GM20000 (cell line): ENCODE measurements at places on chromosomes 3 and 15.
A peak's percentile ranks its signal among the peaks of the same experiment; 100 is the strongest.

DNA sequence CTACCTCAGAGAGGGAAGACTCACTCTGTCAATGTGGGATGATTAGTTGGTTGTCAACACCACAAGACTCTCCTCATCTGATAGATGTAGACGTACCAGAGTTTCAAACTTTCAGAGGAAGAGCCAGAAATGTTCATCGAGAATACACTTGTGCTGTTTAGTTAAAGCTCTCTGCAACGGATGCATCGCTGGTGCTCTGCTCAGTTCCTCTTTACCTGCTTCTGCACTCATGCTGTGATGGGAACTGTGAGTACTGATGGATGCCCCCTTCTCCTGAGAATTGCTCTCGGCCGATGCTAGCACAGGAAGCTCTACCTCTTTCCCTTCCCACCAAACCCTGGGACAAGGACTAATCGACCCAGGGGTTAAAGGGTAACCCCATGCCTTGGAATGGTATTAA lies 51.8 kb upstream of the CCDC54 start:
- no peak for DNase-seq

DNA sequence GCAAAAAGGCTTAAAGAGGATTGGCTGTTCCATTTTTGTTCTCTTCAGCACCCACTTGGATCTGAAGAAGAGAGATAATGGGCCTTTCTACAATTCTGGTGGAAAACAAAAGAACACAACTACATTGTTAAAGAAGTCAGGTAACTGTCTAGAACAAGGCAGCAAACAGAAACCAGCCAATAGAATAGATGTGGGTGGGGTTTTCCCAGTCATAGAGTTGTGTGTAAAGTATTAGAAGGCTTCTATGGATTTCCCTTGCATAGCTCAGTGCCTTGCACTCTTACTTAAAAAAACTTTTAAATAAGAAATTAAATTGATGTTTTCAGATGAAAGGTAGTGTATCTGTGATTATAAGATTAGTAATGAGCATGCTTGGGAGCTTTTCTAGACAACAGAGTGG lies 462.7 kb upstream of the ATP11B start:
- no peak for DNase-seq

DNA sequence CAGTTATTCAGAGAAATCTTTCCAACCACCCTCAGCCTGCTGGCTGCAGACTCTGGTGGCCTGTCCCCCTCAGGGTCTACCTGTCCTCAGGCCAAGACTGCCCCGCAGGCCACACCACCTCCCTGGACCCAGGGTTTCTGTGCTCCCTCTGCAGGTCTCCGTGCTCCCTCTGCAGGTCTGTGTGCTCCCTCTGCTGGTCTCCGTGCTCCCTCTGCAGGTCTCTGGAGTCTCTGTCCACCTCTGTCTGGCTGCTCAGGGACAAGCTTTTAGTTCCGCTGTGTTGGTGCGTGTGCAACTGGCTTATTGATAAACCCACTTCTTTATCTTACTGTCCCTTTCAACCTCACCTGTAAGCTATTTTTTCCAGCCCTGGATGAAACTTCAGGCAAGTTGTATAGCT lies 30.1 kb downstream of the BDH1 start:
- DNase-seq: no peak

- DNase-seq: no peak
These were observed 9.4 kb upstream of the CAMK1 start for GRCh38 chr3:9779075-9779593.

GRCh38 chr3:10876661-10877060 lies 60.6 kb downstream of the SLC6A11 start:
- no peak for DNase-seq

DNA sequence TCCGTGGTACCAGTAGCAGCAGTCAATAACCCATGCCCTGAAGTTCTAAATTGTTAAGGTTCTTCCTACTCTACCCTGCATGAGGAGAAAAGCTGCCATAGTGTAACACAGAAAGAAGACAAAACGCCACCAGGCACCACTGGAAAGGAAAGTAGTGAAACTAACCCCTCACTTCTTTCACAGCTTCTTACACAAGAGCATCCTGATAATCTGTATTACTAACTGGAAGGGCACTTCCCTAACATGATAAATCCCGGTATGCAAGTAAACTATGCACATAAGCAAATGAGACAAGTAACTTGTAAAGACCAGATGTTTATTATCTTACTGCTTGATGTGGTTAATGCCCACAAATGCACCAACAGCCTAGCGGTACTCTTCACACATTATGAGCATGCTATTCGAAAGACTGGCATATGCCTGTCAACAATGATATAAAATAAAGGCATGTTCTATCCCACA lies 141.3 kb downstream of the ADAM10 start:
- DNase-seq: no peak

DNA sequence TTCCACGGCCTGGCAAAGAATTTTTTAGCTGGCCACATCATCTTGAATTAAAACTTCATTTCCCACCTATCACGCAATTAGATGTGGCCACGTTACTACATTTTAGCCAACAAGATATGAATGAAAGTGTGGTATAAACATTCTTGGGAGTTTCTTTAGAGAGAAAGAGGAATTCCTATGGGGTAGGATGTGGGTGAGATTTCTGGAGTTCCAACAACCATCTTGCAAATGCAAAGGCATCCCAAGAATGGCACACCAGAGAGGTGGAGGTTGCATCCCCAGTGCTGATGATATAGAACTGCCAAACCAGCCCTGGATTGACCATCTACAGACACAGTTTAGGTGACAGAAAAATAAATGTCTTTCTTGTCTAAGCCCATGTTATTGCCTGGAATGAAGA lies 66.3 kb upstream of the AKAP13 start:
- no peak for DNase-seq

DNA sequence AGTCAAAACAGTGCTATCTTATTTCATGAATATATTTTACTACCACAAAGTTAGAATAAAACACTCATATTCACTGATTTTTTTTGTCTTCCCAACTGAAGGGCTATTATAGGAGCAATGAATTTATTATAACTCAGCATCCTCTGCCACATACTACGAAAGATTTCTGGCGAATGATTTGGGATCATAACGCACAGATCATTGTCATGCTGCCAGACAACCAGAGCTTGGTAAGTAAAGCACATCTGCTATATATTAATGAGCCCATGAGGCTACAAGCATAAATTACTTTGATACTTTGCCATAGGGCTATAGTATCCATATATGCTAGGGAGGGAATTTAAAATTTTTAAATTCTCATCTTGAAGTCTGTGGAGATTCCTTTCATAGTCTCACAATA lies 95.9 kb downstream of the FEZF2 start:
- DNase-seq: no peak

GRCh38 chr3:11718637-11719405 lies 75.1 kb upstream of the VGLL4 start:
- peak; percentile 71 for DNase-seq

- DNase-seq: no peak
These were observed 132.5 kb downstream of the RBPMS2 start for GRCh38 chr15:64642875-64643274.

GRCh38 chr3:155164306-155164705 lies 84.2 kb downstream of the MME start:
- no peak for DNase-seq

GRCh38 chr15:25366058-25366457 lies 72.8 kb downstream of the UBE3A start:
- DNase-seq: no peak

GRCh38 chr15:70322051-70322668 lies 224.4 kb upstream of the TLE3 start:
- DNase-seq: peak; percentile 52

DNA sequence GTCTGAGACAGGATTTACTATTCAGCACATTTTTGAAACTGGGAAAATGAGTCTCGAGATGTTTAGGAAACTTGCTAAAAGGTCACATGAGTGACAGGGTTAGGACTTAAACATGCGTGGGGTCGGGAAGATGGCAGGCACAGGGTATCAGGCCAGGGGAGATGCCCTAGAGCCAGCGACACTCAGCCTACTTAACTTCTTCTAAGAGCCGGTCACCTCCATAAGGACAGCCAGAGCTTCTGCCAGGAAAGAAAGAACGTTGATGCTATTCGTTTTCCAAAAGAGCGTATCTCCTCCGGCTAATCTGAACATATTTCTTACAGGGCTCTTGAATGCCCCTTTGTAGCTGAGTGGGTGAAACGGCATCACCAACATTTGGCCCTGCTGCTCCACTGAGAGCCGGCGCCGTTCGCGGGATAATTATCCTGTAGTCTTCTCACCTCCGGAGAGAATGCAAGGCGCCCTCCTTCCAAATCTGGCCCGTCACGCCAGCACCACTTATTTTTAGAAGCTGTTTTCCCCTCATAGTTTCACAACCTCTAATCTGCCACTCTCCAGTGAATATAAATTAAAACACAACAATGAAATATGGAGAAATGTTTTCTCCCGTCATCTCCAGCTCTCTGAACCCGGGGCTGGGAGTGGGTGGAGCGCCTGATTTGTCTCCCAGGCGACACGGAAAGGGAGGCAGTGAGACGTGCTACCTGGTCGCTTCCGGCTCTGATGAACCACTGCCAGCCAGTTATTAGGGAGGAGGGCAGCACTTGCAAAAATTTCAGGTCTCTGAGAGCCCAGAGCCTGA lies 58.5 kb downstream of the LIPC start:
- DNase-seq: no peak

- no peak for DNase-seq
These were observed 46.7 kb downstream of the TOP2B start for GRCh38 chr3:25618028-25618427.

DNA sequence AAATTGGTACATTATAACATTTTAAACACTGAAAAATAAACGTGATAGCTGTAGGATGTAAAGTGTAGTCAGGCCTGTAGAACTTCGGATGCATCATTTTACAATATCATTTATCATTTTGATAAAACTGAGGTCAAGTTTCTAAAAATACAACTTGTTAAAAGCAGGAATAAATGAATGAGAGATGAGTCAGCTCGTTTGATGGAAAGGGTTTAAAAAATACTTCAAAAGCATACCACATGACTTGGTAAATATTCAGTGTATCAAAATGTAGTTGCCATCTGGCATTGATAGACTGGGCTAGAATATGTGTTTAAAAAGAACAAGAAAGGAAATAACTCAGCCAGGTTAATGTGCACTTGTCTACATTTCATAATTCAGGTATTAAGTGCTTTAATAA lies 357.0 kb downstream of the TIGIT start:
- DNase-seq: no peak

- DNase-seq: no peak
These were observed 83.6 kb downstream of the CCR1 start for GRCh38 chr3:46124216-46125177.

GRCh38 chr3:194685065-194685717 lies 492 bp upstream of the FAM43A start:
- DNase-seq: no peak

- no peak for DNase-seq
These were observed 78.6 kb upstream of the ROBO2 start for GRCh38 chr3:76961284-76961683.

DNA sequence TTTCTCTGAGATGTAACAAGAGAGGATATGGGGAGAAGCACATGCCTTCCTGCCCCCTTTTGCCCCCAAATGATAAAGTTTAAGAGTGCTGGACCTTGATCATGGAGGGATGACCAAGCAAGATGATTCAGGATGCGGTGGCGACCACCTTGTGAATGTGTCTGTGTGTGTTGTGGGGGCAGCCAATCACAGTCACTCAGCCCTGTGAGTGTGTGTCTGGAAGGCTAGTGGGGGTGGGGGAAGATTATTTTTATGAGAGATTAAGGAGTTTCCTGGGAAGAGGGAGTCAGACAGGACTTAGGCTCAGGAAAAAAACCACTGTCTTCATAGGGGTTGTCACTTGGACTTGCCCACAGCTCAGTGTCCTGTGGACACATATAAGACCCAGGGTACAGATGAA lies 57.8 kb upstream of the KY start:
- DNase-seq: no peak

DNA sequence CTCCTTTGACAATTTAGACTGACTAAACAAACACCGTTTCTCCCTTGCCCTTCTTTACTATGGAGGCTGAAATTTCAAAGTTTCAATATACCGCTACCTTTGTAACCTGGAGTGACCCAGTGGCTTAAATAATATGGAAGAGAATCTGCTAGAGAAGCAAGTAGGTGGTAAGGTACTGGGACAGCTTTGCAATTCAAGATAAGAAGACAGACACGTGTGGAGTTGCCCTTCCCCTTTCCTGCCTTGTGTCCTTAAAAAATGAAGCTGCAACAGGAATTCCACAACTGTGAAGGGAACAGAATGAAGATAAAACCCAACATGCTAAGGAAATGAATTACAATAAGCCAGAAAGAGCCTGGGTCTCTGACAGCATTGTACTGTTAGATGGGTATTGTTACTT lies 26.4 kb downstream of the CBLB start:
- DNase-seq: no peak

GRCh38 chr3:14620512-14620911 lies 31.1 kb upstream of the CCDC174 start:
- no peak for DNase-seq

GRCh38 chr15:48647962-48648361 lies 2.5 kb upstream of the FBN1 start:
- peak; percentile 9 for DNase-seq

DNA sequence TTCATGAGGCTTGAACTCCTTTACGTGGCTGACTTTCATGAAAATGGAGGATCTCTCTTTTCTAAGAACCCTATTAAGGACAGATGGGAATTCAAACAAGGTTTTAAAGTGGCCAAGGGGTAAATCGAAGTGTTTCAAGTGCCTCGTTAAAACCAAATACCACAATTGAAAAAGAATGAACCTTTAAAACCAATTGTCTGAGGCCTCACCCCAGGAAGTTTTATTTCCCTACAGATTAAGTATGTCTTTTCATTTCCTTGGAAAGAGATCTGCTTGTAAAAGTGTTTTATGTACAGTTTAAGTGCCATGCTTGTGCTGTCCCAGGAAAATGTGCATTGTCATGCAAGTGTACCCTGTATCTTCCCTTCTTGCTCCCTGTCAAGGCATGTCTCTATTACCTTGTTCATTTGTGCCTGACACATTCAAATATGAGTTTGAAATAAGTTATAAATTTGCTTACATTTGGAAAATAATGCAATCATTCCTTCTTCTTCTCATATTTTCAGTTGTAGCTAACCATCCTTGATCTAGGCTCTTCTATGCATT lies 138.7 kb downstream of the ZPLD1 start:
- no peak for DNase-seq

DNA sequence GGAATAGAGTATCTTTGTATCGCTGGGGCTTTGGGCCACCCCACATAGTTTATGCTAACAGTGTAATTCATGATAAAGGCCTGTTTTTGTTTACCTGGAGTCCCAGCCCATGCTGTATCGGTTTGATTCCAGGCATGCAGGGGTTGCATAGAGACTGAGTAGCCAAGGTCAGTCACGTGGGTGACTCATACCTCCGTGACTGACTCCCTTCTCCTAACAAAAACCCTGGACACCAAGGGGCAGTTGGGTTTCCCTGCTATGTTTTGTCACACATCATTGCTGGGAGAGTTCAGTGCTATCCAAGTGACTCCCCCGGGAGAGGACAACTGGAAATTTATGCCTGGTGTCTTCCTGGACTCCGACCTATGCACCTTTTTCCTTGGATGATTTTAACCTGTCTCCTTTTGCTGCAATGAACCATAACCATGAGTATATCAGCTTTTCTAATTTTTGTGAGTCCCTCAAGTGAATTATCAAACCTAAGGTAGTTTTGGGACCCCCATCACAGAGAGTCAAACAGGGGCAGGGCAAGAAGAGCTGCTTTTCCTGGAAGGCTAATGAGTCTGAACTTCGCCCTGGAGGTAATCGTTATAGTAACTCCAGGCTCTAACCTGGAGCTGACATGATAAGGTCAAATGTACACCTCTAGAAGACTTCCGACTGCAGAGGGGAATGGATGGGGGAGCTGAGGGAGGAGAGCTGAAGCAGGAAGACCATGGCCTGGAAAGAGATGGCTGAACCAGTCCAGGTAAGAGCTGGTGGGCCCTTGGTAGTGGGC lies 57.0 kb downstream of the SRGAP3 start:
- no peak for DNase-seq

GRCh38 chr3:112635674-112636073 lies 5.3 kb downstream of the CCDC80 start:
- DNase-seq: no peak
